ENCODE measurements at places on chromosomes 2 and 18.

DNA sequence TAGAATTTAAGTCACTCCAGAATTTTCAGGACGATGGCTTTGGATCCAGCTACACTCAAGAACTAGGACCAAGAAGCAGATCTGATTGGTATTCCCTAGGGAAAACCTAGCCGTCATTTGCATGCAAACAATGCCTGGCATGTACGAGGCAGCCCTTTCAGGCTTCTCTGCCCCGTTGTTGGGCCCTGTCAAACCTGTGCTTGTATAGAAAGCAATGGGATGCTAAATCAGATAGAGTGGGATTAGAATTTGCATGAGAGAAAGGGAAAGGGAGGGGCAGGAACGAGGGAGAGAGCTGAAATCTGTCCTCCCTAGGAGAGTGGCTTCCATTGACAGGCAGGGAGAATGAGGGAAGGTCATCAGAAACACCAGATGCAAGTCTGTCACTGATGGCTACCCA is 28.6 kb downstream of the ARID5A start:
- no peak for DNase-seq

DNA sequence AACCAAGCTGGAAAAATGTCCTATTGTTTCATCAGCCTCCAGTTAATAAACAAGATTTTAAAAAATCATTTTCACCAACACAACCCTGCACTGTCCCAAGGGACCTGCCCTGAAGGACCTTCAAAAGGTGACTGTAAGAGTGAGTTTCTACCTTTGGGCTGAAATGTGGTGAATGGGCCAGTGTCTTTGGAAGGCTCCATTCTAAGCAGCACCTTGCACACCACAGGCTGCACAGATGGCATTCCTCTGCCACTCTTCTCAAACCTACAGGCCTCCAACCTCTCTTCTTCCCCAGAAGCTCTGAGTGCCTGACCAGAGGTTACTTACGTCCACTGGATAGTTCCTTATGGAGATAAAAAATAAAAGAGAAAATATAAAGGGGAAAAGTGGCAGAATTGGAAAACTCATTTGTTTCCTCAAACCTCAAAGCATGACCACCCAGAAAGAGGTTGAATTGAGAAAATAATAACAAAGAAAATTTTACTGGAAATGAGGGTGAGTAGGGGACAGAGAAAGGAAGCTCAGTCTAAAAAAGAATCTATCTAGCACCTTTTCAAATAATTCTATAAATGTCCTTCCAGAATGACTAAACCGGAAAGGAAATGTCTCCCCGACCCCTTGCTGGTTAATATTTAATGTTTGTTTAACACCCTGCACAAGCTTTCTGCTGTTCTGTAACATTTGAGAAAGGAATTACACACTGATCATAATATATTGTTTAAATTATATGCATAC is 175.7 kb downstream of the METTL4 start:
- no peak for DNase-seq

- DNase-seq: no peak
Measured at GRCh38 chr18:26040051-26040656, 50.3 kb downstream of the SS18 start.

DNA sequence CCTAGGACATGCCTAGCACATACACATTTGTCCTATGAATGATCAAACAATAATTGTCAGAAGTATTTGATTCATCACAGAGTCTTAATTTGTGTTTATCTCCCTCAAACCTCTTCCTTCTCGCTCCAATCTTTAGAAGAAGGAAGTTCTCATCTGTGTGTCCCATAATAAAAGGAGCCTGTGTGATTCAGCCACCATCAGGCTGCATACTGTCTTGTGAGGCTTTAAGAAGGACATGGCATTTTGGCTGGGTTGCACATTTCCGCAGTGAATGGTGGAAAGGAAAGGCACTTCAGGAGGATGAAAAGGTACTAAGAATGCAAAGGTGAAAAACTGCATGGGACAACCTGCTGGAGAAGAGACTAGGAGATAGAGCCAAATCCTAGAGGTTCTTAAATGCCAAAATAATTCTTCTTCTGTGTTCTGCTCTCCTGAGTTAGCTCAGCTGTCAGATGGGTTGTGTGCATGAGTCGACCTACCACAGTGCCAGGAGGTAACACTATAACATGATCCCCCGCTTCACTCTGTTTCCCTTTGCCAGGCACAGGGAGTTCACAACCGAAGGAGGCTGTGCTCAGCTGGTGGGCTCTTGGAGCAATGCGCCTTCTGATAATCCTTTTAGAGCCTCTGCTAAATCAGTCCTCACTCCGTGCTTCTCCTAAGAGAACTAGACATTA is 120.1 kb downstream of the IRS1 start:
- no peak for DNase-seq

DNA sequence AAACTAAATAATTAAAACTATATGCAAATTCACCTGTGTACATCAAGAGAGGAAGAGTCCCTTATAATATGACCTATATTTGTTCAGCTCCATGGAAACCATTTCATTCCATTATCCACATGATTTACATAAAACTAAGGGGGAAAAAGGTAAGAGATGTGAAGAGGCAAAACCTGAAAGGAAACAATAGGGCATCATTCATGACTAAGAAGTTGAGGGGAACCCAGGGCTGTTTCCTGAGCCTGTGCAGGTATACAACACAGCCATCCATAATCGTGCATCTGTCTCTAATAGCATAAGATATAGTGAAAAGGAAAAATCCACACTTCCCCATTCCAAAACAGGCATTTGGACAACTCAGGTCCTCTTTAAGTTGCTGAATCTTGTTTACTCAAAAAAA is 151.3 kb downstream of the NR4A2 start:
- no peak for DNase-seq

DNA sequence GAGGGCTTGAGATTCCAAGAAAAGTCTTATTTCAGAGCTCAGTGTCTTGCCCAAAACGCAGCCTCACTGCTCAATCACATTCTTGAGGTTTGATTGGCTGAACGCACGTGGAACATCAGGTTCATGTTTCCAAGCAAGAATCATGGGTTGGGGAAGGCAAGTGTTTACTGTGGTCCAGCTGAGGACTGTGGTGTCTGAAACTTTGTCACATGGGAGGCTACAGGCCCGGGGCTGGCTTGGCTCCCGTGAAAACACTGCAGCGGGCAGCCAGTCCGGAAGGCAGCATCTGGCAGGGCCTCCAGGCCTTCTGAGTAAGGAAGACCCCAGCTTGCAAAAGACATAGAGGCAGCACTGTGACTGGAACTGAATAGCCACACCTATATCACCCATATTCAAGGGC is 84.7 kb downstream of the POLR1A start:
- no peak for DNase-seq

DNA sequence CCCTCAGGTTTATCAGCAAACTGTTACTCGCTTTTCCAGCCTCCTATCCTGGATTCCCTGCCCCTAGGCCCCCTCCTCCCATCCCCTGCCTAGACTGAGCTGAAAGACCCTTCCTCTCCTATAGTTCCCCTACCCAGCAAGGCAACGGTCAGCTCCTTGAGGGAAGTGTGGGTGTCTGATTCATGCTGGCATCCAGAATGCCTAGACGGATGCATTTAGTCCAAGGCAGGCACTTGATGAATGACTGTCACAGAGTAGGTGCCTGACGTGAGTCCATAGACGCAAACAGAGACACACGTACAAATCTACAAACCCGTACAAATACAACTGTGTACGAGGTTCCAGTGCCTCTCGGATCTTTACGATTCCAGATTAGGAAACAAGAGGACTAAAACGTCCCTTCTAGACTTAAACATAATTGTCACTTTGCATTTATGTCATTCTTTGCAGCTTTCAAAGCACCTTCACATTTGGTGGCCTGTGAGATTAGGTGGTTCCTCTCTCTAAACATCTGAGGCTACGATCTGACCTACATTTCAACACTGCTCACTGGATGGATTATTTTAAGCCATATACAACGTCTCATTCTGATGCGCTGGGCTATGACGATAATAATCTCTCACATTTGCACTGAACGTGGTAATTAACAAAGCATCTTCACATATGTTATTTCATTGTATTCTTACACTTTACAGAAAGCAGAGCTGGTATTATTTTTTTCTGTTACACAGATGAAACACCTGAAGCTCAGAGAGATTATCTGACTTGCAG is 36.7 kb downstream of the DNMT3A start:
- DNase-seq: peak; percentile 29

DNA sequence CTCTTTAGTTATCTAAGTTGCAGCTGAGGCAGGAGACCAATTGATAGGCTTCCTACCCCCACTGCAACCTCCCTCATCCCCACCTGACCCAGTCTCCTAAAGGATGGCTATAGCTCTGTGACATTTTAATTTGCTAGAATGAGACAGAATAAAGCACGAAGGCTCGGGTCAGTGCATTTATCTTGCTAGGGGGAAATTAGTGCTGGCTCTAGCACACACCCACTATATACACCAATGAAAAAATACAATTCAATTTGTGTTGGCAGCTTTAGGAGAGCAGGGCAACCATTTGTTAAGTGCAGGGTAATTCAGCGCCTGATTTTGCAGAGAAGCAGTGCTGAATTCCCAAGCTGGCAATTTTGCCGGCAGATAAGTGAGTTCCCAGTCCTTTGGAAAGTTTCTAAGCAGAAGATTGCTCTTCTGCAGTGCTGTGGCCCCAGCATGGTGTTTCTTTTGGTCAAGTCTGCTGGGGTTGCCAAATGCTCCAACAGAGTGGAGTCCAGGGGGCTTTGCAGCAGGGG is 346.0 kb downstream of the ALK start:
- DNase-seq: no peak

DNA sequence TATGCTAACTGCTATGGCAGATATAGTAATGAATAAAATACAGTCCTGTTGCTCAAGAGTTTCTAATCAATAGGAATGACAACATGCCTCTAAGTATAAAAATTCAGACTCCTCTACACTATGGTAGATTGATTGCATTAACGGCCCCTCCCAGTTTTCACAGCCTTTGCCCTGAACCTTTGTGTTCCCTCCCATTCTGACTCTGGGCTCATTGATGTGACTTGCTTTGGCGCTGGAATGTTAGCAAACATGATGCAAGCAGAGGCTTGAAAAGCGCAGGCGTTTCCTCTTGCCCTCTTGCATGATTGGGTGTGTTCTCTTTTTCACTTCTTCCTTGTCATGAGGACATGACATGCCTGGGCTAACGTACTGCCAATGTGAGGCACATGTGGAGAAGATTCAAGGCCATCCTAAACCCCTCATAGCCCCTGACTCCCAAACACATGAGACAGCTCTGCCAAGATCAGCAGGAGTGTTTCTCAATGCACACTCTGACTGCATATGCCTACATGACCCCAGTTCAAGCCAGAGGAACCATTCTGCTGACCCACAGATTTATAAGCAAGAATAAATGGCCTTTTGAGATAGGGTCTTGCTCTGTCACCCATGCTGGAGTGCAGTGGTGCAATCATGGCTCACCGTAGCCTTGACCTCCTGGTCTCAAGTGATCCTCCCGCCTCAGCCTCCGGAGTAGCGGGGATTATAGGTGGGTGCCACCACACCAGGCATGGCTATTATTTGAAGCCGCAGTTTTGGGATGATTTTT is 49.7 kb upstream of the CD28 start:
- DNase-seq: peak; percentile 35

Measured in CD4-positive, alpha-beta T cell treated with Interferon alpha-2 for 1 hour (primary cell).